ENCODE measurements at places on chromosomes 11 and 22. TPM values are rescaled to one million over a fixed set of nuclear protein-coding genes. Genes with fewer than 3 reads are reported as not detected.

The APOA4 gene
- polyA plus RNA-seq = not detected

The C22orf39 gene
- 12.3 TPM for polyA plus RNA-seq

The THY1 gene
- 2.4 TPM for polyA plus RNA-seq

The GRK3 gene
- polyA plus RNA-seq = 6.0 TPM

The SLC22A9 gene
- polyA plus RNA-seq = not detected

The FUT4 gene
- polyA plus RNA-seq = 0.33 TPM

The CARD16 gene
- polyA plus RNA-seq = 16.6 TPM

The WT1 gene
- not detected for polyA plus RNA-seq

The PIH1D2 gene
- polyA plus RNA-seq = 1.9 TPM

The NRXN2 gene
- not detected for polyA plus RNA-seq

The ATF4 gene
- polyA plus RNA-seq = 590 TPM

The SLC1A2 gene
- 0.04 TPM for polyA plus RNA-seq

The TAF6L gene
- polyA plus RNA-seq = 16.1 TPM

The LIF gene
- polyA plus RNA-seq = 1.2 TPM
